Kidney tubule cell (primary cell): ENCODE measurements at places on chromosomes 4 and X.
A peak's percentile ranks its signal among the peaks of the same experiment; 100 is the strongest.

- no peak for DNase-seq
Observed at GRCh38 chr4:165602621-165603020, 223.8 kb downstream of the CPE start.

DNA sequence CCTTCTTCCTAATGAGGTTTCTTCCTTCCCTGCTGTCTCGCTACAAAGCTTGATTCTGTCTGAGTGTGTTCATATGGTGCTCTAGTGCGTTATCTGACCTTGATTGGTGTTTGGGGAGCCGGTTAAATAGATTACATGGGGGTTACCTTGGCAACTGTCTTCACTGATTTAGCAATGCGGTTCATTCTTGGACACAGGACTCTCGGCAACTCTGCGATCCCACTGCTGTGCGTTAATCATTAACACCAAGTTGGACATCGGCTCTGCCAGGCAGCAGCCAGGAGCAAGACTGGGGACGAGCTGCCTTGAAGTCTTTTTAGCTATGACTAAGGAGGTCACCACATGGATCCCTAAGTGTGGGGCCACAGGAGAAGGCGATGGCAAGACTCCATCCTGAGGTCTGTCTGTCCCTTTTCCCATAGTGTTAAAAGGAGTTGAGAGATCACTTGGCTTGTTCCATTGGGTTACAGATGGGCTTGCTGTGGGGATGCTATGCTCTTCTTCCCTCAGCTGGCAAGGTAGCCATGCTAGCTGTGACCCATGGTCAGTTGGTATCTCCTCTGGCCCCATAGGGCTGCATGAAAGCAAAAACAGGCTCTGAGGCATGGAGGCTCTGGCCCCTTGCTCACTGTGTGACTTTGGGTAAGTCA lies 93.4 kb upstream of the MAMLD1 start:
- peak; percentile 86 for DNase-seq

DNA sequence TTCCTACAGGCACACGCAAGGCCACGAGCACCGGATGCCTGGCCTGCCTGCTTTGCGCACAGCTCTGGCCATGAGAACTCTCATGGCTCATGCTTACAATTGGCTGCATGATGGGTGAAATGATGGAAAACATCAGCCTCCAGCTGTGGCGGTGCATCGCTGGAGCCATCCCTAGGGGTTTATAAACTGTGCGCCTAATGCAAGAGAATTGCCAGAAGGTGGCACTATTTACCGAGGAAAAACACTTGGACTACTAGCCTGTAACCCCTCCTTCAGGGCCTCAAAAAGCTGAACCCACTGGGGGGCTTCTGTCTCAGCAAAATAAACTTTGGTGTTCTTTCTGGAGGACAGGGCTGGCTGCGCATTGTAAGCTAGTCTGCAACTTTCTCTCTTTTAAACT lies 51.9 kb downstream of the PHKA2 start:
- DNase-seq = peak; percentile 10

- no peak for DNase-seq
Observed at GRCh38 chr4:27524224-27524623, 663.6 kb downstream of the STIM2 start.
